ENCODE measurements at places on chromosomes 3 and 15. TPM values are rescaled to one million over a fixed set of nuclear protein-coding genes. Genes with fewer than 3 reads are reported as not detected.

- no peak for DNase-seq
Observed at GRCh38 chr15:101306341-101307047, 11.4 kb upstream of the SNRPA1 start.

- no peak for DNase-seq
Observed at GRCh38 chr3:128502712-128503111, 9.7 kb upstream of the GATA2 start.

GRCh38 chr15:27585041-27585640 lies 514.0 kb downstream of the OCA2 start:
- no peak for DNase-seq

DNA sequence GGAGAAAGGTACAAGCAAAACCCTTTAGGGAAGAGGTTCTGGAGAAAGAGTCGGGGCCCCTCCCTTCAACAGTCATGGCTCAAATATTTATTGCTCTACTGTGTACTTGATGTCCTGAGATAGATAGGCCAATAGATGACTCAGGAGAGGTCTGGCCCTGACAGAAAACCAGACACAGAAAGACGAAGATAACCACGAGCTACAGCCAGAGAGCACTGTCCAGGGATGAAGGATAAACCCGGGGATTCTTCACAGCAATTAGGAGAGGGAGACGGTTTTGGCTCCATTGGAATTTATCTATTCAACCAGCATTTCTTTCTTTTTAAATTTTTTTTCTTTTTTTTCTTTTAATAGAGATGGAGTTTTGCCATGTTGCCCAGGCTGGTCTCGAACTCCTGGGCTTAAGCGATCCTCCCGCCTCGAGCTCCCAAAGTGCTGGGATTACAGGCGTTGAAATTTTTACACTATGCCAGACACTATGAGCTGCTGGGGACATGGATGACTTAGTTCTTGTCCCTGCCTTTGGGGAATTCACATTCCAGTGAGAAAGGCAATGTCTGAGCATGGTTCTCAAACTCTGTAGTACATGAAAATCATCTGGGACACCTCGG lies 4.6 kb upstream of the CIDEC start:
- DNase-seq: no peak

DNA sequence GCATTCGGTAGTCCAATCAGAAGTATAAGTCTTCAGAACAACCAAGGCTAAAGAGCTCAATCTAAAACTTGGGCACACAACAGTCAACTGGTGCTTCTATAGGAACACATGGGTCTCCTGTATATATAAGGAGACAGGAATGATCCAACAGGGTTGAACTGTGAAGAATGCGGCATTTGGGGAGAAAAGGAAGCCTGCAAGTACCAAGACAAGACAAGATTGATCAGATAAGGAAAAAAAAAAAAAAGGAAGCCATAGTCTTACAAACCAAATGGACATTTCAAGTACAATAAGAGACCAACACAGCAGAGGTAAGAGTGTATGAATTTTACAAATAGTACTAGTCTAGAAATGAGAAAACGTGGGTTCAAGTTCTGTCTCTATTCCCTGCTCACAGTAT lies 6.5 kb downstream of the CPEB1 start:
- DNase-seq: no peak

DNA sequence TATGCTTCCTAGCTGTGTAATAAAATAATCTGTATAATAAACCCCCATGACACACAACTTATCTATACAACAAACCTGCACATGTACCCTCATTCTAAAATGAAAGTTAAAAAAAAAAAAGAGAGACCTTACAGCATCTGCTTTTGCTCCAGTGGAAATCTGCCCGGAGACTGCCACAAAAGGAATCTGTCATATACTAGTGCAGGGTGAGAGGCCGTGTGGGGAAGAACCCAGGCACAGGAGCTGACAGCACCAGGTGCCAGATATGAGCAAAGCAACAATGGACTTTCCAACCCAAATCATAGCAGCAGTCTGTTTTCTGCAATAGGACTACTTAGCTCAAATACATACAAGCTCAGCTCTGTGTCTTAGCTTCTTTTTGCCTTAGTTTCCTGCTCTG lies 346.5 kb downstream of the ROBO1 start:
- no peak for DNase-seq

- DNase-seq: no peak
Observed at GRCh38 chr3:141201122-141201521, 30.5 kb upstream of the PXYLP1 start.

GRCh38 chr15:63950911-63951481 lies 95.3 kb downstream of the DAPK2 start:
- DNase-seq: no peak

GRCh38 chr3:122021037-122021436 lies 1.0 kb downstream of the ILDR1 start:
- DNase-seq: no peak

DNA sequence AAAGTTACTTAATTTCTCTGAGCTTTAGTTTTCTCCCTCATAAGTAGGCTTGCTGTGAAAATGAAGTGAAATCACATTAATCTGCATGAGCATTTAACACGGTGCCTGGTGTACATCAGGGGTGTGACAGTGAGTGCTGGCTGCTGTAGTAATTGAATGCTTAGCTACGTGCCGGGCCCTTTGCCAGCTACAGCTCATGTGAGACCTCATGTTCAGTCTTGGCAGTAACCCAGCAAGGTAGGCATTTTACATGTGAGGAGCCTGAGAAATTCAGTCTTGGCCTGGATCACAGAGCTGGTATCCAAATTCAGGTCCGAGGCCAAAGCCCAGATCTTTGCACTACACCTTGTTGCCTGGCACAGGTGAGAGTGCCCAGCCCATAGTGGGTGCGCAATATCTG lies 9.1 kb downstream of the GHRL start:
- no peak for DNase-seq

DNA sequence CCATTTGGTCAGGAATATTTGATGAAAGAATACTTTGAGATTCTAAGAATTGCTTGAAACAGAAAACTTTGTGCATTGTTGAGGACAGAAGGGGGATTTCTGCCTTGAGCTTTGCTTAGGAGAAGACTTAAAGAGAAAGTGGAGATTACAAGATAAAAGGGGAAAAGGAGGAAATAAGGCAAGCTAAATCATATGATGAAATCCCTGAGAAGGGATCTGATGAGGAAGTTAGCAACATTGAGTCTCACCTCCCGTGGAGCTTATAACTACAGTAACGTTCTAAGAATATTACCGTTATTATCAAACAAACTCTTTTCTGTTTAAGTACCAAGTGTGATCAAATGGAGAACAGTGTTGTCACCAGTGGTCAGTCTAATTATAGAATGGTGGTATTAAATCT lies 414.7 kb upstream of the NAALADL2 start:
- DNase-seq: no peak

GRCh38 chr15:48868536-48868935 lies 9.4 kb upstream of the EID1 start:
- DNase-seq: no peak

The C3orf49 gene
- total RNA-seq: not detected

The CCNDBP1 gene
- total RNA-seq: 78.4 TPM

The CIDEC gene
- total RNA-seq: not detected

The ZNF35 gene
- 14.3 TPM for total RNA-seq

The NUP210 gene
- total RNA-seq: 14.5 TPM

The SGO1 gene
- 3.1 TPM for total RNA-seq
